ENCODE measurements at places on chromosomes 7 and 10. TPM values are rescaled to one million over a fixed set of nuclear protein-coding genes. Genes with fewer than 3 reads are reported as not detected.
A peak's percentile ranks its signal among the peaks of the same experiment; 100 is the strongest.

Gene ADRA2A
- total RNA-seq, result 0.53 TPM

DNA sequence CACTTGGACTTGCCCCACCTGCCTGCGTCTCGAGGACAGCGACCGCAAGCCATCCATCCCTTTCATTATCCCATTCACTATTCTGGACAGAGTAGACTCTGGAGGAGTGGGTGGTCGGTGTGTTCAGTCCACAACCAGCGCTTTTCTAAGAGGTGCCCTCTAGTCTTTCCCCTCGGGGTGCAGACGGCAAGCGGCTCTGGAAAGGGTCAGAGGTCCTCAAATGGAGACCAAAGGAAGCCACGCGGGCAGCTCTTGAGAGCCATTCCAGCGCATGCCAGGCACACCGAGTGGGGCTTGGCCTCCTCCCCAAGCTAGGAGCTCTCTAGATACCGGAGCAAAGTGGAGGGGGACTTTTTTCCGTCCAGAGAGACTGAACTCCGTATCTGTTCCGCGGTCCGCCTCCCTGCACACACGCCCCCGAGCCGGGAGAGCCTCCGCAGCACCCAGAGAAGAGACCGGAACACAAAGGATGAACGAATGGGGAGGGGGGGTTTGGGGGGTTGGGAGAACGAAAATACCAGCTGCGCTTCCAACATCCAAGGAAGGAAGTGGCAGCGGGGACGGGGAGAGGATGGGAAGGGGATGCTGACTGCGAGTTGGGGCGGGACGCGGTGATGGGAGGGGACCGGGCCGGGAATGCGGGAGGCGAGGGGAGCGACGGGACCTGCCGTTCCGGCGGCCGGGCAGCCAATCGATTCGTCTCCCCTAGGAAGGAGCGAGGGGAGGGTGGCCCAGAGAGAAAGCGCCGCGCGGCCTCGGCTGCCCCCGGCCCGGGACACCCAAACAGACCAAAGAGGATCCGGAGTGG is 515 bp downstream of the GSDME start:
- no peak for DNase-seq

DNA sequence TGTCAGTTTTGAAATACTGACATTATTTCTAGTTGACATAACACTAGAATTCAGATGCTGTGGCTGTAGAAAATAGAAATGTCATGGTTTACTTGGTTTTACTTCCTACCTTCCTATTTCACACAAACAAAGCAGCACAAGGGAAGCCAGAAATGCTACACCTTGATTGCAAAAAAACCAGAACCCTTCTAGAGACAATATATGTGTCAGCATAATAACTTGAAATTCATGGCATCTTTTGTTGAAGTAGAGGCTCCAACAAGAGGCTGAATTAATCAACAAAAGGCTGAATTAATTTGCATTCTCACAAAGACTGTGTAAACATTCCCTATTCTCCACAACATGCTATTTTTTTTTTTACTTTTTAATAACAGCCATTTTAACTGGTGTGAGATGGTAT is 25.2 kb downstream of the ZNF117 start:
- DNase-seq, result no peak

DNA sequence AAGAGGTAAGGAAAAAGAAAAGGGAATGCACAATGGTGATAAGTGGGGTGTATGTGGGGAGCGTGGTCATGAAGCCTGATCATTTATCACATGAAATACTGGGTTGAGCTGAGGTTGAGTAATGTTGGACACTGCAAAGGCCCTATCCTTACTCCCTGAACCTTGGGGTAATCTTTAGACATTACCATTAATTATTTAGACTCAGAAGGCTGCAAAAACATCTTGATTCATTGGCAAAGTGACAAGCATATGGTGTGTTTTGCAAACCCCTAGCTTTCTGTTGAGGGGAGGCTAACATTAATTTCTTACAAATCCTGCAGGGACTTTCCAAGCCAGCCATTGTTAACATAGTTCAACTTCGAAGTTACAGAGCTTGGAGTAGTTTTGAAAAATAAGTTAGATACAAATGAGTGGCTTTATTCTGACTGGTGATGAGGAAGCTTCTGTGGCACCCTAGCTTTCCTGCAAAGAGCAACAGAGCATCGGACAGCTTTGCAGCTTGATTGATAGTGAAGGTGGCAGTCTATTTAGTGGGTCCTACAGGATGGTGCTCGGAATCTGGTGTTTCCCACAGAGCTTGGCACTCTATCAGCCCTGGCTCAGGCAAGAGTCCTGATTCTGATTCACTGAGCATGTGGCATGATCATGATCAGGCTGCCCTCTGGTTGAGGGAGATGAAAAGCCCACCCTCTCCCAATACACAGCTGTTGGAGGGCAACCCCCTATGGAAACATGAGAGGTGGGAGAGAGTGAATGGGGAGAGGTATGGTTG is 153.7 kb upstream of the NPVF start:
- no peak for DNase-seq

DNA sequence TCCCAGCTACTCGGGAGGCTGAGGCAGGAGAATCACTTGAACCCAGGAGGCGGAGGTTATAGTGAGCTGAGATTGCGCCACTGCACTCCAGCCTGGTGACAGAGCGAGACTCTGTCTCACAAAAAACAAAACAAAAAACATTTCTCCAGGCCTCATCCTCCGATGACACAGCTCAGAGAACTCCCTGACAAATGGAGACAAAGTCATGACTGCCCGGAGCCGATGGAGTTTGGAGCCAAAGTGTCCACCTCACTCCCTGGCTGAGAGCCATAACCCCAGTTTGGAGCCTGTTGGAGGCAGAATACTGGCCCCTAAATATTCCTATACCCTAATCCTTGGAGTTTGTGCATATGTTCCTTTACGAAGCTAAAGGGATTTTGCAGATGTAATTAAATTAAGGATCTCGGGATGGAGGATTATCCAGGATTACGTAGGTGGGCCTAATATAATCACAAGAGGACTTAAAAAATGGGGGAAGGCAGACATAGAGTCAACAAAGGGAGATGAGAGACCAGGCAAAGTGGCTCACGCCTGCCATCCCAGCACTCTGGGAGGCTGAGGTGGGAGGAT is 22.7 kb downstream of the SSC4D start:
- no peak for DNase-seq

DNA sequence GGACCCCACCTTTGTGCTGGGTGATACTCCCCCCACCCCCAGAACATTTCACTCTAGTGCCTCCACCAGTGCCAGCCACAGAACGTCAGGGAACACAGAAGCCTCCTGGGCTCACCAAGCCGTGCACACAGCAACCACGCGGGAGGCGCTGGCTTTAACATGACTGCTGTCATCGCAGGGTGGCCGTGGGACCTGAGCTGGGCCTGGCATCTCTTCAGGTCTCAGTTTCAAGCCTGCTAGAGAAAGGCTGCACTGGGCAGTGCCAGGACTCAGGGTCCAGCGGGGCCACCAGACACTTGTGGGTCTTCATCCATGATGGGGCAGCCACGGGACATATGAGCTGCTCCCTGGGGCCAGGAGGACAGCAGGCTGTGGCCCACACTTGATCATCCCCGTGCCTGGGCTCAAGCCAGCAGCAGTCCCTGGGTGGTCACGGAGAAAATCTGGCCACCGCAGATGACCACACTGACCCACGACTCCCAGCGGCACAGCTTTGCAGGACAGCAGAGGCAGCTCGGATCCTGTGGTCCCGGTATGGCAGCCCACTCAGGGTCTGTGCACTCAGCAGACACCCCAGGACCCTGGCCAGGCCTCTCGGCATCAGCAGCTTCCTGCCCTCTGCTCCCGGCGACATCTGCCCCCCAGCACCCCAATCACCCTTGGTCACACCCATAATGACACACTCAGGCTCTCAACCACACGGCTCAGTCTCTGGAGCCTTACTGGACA is 44.2 kb downstream of the CAMK2B start:
- DNase-seq, result peak; percentile 27

DNA sequence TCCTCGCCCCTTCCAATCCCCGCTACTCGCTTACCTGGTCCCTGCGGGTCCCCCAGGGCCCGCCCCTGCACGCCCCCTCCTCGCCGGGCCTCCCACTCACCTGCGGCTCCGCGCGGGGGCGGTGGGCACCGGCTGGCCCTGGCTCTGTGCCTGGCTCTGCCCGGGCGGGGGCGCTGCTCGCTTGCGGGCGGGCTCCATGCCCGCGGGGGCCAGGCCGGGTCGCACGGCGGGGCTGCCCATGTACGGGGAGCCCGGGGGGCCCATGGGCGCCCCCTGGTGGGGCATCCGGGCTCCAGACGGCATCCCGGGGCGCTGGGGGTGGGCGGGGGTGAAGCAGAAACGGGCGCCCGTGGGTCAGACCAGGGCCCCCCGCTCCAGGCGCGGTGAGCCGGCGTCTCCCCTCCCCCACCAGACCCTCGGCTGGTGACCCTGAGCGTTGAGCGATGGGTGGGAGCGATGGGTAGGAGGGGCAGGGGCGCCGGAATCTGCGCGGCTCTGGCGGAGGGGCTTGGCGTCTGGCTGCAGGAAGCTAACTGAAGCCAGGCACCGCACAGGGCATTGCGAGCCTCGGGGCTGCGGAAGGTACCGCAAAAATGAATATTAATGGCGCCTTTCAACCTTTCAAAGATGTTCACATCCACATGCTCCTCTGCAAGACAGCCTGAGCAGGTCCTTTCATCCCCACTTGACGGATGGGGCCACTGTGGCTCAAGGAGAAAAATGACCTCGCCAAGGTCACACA is 3.0 kb downstream of the SMARCD3 start:
- no peak for DNase-seq

DNA sequence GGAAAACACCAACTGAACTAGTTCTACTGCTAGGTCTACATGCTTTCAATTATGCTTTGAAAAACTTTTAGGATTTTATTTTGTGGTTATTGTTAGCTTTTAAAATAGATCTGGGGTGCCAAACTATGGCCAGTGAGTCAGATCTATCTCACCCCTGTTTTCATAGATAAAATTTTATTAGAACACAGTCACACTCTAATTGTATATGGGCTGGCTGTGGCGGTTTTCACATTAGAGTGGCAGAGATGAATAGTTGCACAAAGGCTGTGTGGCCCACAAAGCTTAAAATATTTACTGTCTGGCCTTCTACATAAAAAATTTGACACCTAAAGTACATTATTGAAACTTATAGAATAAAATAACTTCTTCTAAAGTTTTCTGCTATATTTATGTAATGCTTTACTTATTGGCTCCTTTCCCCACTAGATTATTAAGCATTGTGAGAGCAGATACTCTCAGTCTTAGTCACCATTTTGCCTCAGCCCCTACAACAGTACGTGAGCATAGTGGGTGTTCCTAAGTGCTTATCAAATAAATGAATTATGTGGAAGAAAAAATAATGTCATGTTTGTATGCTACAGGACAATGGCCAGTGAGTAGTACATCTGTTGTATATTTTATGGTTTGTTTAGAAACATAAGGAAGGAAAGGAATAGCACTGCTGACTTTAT is 5.4 kb upstream of the SUV39H2 start:
- no peak for DNase-seq

DNA sequence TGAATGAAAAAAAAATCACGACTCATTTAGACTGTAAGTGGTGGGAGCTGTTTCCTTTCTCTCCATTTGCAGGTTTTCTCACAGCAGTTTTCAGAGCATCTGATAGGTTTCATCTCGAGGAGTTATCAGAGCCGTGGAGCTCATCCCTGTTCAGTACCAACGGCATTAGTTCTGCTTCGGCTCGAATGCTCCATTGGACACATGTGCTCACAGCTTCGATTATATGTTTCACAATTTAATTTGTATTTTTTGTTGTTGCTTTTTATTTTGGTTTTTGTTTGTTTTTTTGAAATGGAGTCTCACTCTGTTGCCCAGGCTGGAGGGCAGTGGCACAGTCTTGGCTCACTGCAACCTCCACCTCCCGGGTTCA is 1.5 kb downstream of the SLC18A2 start:
- no peak for DNase-seq

GRCh38 chr10:87974769-87975168 is 111.3 kb downstream of the PTEN start:
- DNase-seq, result no peak

Gene UCN3
- not detected for total RNA-seq

DNA sequence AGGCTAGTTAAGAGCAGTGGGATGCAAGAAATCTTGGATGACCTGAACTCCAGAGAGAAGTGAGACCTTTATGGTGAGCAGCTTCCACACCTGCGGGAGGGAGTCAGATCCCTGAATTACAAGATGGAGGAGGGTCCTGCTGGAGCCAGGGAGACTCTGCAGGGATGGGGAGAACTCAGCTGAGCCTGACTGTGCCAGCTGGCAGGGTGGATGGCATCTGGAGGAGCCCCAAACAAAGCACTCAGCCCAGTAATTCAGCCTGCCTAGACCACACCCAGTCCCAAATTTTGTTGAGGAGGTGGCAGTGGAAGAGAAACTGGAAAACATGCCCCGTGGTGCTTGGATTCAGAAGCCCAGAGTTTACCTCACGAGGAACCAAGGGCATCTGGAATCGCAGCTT is 208.2 kb downstream of the WDR11 start:
- no peak for DNase-seq

Gene OPALIN
- total RNA-seq, result not detected

DNA sequence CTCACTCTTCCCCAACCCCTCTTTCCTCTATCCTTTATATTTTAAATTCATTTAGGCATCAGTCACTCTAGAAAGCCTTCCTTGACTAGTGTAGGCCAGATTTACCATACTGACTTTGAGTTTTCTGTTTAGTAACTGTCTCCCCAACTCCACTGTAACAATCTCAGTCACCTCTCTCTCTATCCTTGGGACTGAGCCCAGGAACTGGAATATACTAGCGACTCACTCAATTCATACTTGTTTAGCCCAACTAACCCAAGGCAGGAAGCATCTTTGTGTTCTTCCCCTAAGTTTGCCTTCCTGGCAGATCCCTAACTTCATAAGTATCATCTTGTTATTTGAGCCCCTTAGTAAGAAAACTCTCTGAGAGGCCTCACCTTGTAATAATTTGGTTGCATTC is 19.1 kb downstream of the PLCE1 start:
- no peak for DNase-seq

GRCh38 chr7:25659841-25660240 is 431.6 kb upstream of the NPVF start:
- DNase-seq, result no peak
